ENCODE measurements at places on chromosomes 2 and 18.

DNA sequence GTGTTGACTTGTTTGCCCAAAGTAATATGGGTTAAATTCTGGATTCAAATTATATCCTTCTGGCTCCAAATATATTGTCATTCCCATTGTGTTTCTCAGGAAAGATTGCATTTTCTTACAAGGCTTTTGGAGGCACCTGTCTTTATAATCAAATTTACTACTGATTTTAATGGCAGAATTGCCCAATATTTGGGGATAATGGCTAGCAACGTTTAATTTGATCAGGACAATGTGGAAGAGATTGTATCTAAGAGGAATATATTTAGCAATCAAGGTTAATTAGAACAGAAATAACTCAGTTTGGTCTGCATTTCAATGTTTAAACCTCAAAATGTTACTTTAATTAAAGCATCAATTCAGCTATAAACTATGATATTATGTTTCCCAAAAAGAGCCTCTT is 41.7 kb upstream of the ZNF804A start:
- no peak for DNase-seq

GRCh38 chr2:71850306-71850801 is 297.3 kb downstream of the CYP26B1 start:
- DNase-seq, result no peak

- no peak for DNase-seq
These were observed 673.8 kb downstream of the ADCYAP1 start for GRCh38 chr18:1578505-1578904.

DNA sequence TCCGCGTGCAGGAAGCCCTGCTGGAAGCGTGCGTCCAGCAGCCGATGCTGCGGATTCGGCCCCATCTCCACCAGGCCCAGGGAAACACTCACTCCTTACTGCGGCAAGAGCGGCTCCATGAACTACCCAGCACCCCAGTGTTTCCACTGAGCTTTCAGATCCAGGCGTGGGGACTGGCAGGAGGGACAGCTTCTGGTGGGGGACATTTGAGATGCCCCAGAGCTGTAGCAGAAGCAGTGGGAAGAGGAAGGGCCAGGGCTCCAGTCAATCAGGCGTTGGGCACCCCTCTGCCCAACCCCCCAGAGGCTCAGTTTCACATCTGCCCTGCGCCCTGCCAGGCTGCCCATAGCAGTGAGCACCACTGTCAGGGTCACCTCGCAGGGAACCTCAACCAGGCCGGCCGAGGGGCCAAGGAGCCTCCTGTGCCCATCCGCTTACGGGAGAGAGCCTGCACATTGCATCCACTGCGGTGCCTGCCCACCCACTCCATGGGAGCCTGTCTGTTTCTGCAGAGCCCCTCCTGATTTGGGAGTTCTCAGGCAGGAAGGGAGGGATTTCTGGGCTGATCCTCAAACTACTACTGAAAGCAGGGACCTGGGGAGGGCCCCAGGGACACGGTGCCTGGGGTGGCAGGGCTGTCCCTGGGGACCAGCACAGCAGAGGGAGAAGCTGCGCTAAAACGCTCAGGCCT is 4.6 kb downstream of the AGXT start:
- no peak for DNase-seq

Data from CD8-positive, alpha-beta memory T cell (primary cell).